ENCODE measurements at places on chromosomes 11 and 22.
A peak's percentile ranks its signal among the peaks of the same experiment; 100 is the strongest.

DNA sequence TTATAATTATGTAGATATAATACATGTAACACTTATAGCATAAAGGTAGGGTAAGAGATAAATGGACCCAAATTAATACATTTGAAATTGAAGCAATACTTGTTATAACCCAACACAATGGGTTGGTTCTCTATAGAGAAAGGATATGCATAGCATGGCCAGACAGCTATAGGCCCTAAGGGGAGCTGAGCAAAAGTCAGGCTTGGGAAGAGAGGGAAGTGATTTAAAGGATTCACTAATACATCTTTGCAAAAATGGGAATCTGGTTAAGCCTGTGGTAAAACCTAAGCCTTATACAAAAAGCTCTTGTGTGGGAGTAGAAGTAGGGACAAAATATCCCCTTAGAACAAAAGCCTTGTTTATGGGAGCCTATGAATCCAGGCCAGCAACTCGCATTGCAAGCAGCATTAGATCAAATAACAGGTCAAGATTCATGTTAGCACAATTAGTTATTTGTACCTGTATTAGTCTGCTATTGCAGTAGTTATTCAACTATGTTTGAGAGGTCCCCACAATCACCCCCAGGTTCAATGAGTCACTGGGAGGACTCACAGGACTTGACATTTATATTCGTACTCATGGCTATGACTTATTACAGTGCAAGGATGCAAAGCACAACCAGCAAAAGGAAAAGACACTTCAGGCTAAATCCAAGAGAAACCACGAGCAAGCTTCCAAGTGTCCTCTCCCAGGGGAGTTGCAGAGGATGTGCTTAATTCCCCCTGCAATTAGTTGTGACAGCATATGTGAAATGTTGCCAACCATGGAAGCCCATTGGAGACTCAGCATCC, 144.7 kb upstream of the LMO1 start:
- DNase-seq, result no peak

DNA sequence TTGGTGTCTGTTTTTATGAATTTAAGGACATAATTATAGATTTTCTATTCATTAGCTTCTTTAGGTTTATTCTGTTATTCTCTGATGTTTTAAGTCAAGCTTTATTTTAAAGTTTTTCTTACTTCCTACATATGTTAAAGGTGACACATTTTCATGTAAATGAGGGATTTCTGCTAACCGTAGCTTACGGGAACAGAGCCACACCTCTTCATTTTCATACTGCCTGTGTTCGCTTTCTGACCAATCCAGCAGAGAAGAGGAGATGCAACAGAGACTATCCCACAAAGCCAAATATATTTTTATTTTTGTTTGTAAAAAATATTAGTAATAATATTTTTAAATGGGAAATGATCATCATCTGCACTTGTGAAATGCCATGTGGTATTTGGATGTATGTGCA, 774.1 kb downstream of the BRD1 start:
- DNase-seq, result no peak

DNA sequence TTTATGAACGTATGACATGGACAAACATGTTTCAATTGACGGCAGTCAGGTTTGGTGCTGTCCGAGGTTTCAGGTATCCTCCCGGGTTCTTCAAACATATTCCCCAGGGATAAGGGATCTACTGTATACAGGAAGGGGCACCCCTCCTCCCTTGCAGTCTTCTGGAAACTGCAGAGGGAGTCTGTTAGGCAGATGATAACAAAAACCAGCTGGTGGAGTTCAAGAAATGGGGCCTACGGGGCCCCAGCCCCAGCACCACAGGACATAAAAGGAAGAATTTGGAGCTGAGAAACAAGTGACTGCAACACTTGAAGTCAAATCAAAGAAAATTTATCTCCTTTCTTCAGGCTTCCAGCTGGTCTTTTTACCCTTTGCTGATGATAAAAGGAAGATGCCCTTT, 32.1 kb downstream of the SNU13 start:
- no peak for DNase-seq

- peak; percentile 75 for DNase-seq
Observed at GRCh38 chr11:122696662-122697061, 41.1 kb downstream of the UBASH3B start.

DNA sequence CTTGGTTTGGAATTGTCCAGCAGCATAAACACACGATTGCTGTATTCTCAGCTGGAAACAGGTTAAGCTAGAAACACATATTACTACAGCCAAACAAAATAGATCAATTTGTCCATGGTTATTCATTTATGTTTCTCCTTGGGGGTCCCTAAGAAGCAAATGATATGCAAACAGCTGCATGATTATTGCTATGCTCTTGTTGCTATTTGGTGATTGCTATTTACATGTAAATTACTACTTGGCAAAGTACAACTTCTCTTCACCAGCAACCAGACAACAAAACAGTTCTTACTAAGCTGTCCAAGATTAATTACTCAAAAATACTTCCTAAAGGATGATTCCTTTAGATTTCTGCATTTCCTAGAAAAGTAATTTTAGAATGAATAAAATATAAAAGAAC, 567.9 kb upstream of the ARHGAP42 start:
- DNase-seq, result no peak

- DNase-seq, result no peak
Observed at GRCh38 chr11:2169005-2169378, 2.6 kb downstream of the TH start.

- no peak for DNase-seq
Observed at GRCh38 chr11:77080643-77081210, 14.0 kb downstream of the CAPN5 start.

- DNase-seq, result no peak
Observed at GRCh38 chr11:72832301-72833082, 18.3 kb downstream of the ATG16L2 start.

DNA sequence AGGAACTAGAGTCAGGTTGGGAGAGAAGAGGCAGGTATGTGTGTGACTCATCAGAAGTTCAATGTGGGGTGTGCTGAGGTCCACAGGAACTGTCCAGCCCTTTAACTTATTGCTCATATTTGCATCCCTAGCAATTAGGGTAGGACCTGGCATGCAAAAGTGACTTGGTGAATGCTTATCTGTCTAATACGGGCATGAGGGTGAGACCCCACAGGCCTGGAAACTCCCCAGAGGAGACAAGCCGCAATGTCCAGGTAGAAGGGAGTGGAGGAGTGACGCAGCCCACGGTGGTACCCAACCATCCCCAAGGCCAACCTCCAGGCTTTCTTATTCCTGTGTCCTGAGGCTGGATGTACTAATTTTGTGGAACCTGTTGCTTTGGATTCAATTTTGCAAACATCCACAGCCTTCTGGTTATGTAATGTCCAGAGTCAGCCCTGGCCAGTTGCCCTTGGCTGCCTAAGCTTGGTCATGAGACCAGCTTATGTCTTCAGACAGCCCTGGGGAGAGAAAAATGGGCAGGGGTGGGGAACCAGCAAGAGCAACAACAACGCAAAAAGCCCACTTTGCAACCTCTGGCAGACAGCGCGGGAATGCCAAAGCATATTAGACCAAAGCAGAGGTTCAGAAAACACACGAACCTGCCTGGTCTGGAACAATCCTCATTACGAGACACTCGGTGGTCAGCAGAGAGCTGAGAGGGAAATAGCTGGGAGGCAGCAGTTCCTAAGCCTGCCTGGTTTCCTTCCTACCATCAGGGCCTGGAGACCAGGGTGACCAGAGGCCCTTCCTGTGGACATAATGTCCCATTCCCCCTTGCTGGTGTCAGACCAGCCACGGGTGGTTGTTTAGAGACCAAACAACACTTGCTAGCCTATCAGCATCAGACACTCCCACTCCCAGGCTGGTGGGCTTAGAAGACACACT, 49.3 kb downstream of the TIMP3 start:
- DNase-seq, result no peak

- DNase-seq, result no peak
Observed at GRCh38 chr22:39501644-39502108, 414 bp upstream of the MIEF1 start.

- DNase-seq, result no peak
Observed at GRCh38 chr11:70523384-70524095, 125.2 kb downstream of the CTTN start.

DNA sequence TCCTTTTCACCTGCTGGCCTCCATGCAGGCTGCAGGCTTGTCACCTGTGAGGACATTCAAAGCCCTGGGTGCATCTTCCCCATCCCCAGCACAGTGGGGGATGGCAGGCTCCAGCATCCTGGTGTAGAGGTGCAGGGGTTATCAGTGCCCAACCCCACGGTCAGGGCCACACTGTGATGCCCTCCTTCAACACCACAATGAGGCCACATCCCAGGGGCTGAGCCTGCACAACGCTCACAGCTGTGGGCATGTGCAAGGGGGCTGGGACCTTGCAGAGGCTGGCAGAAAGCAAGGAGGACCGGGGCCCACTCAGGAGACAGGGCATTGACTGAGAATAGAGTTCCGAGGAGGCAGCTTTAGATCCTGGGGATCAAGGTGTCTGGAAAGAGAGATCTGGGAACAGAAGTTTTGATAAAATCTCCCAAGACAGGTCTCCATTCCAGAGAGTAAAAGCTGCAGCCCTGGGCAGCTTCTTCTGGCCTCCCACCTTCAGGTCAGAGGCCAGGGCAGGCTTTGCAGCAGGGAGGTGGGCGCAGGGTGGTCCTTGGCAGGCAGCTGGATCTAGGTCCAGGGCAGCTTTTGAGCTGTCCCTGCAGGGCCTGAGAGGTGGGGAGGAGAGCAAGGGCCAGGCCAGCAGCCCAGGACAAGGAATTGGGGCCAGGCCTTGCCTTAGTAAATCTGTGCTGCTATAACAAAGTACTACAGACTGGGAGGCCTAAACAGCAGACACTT, 250.8 kb upstream of the B3GAT1 start:
- DNase-seq, result no peak

- DNase-seq, result no peak
Observed at GRCh38 chr22:38164551-38164918, 17.1 kb downstream of the PLA2G6 start.

DNA sequence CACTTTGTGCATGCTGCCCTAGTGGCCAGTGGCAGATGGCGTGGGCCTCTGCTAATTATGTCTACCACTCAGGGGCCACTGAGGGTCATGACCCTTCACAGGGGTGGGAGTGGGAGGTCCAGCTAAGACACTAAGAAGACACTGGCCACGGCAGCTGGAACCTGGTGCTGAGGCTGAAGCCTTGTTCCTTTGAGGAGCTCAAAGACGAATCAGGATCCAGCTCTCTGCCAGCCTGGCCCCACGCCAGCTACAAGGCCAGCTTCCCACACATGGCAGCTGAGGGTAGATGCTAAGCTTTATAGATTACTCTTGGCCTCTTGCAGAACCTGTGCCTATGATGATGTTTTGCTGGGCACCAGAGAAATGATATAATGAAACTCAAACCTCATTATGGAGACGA, 226.3 kb downstream of the DSCAML1 start:
- no peak for DNase-seq

- DNase-seq, result no peak
Observed at GRCh38 chr11:78415338-78415737, 2.3 kb downstream of the GAB2 start.

DNA sequence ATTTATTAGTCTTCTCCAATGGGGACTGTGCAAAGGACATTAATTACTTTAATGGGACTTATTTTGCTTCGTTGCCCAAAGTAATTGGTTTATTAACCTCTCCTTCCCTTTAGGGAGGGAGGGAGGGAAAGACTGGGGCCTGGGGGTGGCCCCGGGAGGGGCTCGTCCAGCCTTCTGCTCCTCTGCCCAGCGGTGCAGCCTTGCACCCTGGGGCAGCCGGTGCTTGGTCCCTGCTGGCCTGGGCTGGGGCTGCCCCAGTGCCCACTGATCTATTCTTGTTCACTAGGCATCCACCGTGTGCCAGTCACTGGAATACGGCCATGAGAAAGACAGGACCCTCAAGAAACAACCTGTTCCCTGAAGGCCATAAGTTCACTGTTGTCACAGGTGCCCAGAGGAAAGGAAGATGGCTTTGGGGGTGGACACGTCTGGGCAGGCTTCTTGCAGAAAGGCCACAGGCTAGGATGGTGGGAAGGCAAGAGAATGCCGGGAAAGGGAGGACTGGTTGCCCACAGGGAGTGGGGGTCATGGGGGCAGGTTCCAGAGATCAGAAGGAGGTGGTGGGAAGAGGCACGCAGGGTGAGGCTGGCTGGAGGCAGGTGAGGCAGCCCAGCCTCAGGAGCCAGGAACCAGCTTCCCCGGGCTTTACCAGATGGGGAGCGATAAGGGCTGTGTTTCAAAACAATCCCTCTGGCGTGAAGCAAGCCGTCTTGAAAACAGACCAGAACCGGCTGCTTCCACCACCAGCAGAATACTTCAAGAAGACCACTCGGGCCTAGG, 47.6 kb upstream of the KCNQ1OT1 start:
- DNase-seq, result no peak

GRCh38 chr11:36186340-36187175, 102.7 kb downstream of the COMMD9 start:
- no peak for DNase-seq

DNA sequence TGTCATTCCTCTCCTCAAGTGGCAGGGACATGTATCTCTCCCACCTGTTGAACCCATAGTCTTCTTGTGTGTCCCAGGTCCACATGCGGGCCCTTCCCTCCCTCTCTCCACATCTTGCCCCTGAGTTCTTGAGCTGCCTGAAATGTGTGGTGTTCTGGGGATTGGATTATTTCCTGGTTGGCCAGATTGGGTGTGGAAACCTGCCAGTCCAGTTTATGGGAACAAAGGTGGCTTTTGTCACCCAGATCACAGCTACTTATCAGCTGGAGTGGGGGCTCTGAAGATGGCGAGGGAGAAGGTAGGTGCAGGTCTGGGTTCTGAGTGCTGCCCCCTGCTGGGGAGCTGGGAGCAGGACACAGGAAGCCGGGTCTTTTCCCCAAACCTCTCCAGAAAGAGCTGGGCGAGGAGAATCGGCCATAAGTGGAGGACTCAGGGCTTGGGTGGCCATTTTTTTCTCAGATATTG, 14.2 kb downstream of the DTX4 start:
- peak; percentile 65 for DNase-seq

DNA sequence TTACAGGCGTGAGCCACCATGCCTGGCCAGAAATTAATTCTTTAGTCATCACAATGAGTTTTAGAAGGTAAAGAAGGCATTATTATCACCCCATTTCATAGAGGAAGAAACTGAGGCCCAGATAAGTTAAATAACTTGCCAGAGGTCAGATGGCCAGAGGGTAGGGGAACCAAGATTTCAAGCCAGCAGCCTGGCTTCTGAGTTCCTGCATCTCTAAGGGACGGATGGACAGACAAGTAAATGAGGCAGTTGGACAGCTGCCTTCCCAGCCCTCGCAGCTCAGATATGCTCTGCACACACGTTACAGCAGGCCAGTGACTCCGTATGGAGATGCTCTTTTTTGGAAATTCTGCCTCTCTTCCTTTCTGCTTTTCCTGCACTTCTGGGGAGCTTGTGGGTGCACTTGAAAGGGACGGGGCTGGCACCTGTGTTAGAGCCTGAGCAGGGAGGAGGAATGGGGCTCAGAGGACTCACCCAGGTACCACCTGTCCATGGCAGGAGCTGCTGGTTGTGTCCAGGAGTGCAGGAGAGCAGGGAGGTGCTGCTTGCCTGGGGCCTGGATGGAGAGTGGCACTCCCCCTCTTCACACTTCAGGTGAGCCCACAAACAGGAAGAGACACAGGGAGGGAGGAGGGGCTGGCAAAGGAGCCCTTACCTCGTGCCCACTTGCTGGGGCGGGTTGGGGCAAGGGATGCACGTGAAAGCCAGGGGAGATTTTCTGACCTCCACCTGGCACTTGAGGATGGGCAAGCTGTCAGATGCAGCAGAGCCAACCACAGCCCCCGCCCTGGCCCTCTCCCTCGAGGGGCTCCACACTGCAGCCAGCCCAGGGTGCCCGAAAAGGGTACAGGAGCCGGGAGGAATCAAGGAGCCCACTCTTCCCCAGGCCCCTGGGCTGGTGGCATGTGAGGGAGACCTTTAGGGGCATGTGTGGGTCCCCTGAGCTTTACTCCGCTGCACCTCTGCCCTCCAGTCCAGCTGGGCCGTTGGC, 3.3 kb upstream of the FXYD2 start:
- DNase-seq, result no peak

- DNase-seq, result peak; percentile 60
Observed at GRCh38 chr11:134261626-134262488, 8.5 kb downstream of the ACAD8 start.

Data from CD8-positive, alpha-beta T cell (primary cell).